T47D (cell line): ENCODE measurements at places on chromosomes 12 and 14.

DNA sequence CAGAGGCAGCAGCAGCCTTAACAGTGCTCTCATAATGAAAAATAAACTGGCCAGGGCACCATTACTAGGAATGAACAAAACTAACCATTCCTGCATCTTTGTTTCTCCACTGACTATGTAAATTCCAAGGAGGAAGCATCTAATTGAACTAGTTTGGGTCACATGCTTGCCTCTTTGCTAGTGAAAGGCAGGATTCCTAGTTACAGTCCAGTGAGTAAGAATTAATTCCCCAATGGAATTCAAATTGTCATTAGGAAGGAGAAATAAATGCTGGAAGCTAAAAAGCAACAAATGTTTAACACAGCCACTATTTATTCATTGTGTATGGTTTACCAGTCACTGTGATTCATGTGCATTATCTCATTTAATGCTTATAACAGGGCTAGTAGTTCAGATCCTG lies 316.0 kb downstream of the CCDC91 start:
- DNase-seq, result no peak

DNA sequence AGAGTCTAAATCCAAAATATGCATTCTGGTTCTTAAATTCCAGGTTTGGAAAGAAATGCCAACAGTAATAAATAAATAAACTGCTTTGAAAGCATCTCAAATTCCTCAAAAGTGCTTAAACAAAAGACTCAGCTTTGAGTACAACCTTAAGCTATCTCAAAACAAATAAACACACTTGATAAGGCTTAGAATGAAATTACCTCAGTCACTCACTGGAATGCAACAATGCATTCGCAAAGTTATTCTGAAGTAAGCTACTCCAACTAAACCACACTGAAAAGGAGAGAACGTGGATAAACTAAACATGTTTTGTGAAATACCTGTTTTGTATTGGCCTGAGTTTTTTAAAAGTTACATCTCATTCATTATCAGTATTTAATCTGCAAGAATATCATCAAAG lies 1.2 kb downstream of the SPTSSA start:
- DNase-seq, result no peak

- peak; percentile 9 for DNase-seq
Measured at GRCh38 chr12:71664411-71665089, 449 bp downstream of the THAP2 start.

GRCh38 chr14:58200480-58200841 lies 512 bp downstream of the ACTR10 start:
- no peak for DNase-seq

DNA sequence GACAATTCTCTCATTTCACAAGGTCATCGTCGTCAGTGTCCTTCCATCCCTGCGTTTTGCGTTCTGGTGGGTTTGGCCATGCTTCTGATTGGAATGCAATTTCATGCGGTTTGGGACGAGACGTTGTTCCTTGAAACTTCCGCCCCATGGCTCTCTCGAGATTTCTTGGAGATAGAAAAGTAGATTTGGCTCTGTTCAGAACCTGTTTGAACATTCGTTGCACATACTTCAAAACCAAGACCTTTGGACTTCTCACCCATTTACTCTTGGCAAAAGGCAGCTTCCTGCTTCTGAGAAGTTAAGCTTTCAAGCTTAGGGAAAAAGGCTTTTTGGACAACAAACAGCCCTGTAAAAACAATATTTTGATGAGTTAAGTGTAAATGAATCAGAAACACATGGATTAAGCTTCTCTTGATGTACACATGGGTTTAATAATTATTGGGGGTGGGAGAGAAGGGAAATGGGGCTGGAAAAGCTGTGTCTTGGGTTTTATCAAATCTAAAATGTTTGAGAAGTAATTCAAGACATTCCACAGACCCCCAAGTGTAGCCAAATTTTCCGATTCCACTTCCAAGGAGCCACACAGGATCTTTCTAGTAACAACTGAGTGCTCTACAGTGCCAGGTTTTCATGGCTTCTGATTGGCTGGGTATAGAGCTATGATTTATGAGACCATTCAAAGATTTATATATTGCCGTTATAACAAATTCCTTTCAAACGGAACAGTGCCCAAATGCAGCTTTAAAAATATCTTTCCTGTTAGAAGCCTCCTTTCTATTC lies 467.2 kb downstream of the MED13L start:
- DNase-seq, result no peak

GRCh38 chr12:55996715-55997534 lies at the start of gene SUOX:
Gene SUOX, plus strand, starts transcription at chr12:55997276. Its CDS starts 4,946 bp downstream, at chr12:56002222.
- DNase-seq, result peak; percentile 99

GRCh38 chr14:21038441-21039422 lies 3.4 kb upstream of the RNASE7 start:
- no peak for DNase-seq

DNA sequence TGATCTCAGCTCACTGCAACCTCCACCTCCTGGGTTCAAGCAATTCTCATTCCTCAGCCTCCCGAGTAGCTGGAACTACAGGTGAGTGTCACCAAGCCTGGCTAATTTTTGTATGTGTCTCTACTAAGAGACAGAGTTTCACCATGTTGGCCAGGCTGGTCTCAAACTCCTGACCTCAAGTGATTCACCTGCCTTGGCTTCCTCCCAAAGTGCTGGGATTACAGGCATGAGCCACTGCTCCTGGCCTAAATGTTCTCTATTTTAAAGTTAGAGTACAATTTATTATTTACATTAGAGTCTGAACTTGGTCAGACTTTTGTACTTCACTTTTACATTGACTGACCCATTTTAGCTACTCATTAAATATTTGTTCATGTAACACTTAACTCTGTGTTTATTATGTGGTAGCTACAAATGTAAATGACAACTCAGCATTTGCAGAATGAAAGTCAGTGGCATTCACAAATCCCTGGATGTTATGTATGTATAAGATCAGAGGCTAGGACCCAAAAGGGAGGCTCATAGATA lies 409.6 kb downstream of the APAF1 start:
- no peak for DNase-seq

- no peak for DNase-seq
Measured at GRCh38 chr14:100578552-100578951, 8.7 kb downstream of the BEGAIN start.

GRCh38 chr14:105280525-105280924 lies 20.3 kb downstream of the BRF1 start:
- DNase-seq, result no peak

DNA sequence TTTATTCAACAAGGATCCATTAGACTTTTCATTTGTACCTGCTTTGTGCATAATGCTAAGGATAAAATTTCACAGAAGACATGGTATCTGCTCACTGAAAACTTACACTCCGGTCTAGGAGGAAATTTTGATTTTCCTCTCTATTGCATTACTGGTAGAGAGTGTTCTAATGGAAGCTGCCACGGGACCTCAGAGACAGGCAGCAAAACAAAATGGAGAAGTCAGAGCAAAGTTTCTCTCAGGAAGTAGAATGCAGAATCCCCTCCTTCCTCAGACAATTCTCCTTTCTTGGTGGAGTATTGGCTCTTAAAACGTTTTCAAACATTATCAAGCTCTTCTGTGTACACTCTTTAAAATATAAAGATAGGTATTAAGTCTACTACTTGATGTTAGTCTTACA lies 12.3 kb downstream of the CLEC2B start:
- DNase-seq, result no peak

DNA sequence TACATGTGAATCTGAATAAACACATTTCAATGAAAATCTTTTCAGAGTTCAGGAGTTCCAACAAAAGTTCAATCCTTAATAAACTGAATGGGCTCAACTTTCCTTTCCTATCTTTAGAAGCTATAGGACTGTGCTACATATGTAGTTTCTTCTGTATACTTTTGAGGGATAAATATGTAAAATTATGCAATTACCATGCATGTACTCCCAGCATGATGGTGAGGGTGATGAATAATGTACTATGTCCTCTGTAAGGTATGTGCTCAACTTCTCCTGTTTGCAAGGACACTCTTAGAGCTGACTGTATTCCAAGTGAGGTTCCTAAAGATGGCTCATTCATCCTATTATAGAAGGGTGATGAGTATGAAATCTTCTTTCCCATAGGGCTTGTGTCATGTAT lies 15.5 kb downstream of the MBIP start:
- DNase-seq, result no peak

DNA sequence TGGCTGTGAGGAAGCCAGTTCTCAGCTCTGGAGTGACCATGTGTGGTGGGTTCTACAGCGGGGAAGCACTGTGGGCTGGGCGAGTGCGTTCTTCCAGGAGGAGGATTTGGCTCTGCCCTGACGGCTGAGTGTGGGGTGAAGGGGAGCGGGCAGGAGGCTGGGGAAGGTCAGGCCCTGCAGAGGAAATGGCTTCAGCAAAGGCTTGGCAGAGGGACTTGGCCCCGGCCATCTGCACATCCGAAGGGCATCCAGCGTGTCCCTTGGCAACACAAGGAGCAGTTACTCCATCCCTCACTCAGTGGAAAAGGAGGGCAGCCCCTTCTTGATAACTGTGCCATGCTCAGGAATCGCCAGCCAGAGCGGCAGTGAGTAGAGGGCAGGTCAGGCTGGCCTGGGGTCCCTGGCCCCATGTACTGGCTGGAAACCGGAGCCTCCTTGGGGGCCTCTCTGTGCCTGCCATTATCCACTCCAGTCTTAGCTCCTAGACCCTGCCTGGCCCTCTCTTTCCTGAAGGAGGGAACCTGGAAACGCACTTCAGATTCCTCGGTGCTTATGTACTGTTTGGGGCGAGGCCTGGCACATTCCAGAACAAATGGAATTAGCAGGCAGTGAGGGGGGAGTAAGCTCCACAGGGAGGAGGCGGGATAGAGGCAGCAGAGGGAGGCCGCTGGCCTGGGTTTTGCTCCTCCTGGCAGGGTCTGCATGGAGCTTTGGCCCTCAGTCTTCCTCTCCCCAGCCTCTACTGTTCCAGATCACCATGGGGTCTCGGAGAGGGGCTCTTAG lies 133.6 kb upstream of the NCOR2 start:
- DNase-seq, result no peak

DNA sequence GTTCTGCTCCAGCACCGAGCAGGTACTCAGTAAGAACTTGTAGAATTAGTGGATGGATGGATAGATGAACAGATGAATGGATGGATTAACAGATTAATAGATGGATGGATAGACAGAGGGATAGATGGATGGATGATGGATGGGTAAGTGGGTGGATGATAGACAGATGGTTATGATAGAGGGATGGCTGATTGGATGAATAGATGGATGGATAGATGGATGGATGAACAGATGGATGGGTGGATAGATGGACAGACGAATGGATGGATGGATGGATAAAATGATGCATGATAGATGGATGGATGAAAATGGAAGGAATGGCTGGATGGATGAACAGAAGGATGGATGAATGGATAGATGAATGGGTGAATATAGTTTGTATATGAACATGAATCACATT lies 8.0 kb upstream of the MAP1LC3B2 start:
- no peak for DNase-seq

- DNase-seq, result no peak
Measured at GRCh38 chr14:79557309-79557708, 654.0 kb downstream of the DIO2 start.
